SJCRH30 (cell line): ENCODE measurements at places on chromosomes 5 and 9.
A peak's percentile ranks its signal among the peaks of the same experiment; 100 is the strongest.

- no peaks in the 10 kb centered on the region for H3K4me1 ChIP-seq
- DNase-seq = no peak
- no peaks in the 10 kb centered on the region for H3K27me3 ChIP-seq
- no peak overlapping the region for H3K4me3 ChIP-seq
Measured at GRCh38 chr9:13485068-13485596, 205.6 kb upstream of the MPDZ start.

- H3K4me1 ChIP-seq = no peaks in the 10 kb centered on the region
- H3K27ac ChIP-seq = no peak overlapping the region
- no peaks in the 10 kb centered on the region for H3K36me3 ChIP-seq
- no peak overlapping the region for H3K4me3 ChIP-seq
Measured at GRCh38 chr5:82031220-82032119, 59.6 kb downstream of the ATG10 start.

DNA sequence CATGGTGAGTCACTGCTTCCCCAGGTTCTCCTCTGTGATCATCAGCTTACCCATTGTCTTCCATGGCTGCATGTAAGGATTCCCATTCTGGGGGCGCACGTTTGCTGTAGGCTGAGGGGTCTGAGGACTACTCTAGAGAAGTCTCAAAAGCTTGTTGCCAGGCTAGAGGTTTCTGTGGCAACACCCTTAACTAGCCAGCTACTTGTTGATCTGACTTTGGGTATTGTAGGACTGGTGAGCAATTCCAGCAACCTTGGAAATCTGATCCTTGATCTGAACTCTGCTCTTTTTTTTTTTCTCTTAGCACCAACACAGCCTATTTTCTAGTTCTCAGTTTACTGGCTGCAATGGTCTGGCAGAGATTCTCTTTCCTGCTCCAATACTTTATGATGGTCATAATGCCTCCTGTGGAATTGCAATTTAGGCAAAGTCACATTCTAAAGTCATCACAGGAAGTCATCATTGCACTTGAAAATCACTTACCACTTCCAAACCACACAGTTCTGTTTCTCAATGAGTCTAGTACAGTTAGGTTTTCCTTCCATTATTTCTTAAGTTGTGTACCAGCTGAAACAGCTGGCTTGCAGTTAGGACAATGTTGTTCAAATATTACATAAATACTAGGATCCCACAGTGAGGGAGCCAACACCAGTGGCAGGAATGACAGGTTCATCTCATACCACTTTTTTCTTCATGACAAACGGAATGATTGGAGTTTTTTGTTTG, 110.3 kb downstream of the SLC12A2 start:
- H3K27me3 ChIP-seq = no peaks in the 10 kb centered on the region
- H3K4me1 ChIP-seq = no peaks in the 10 kb centered on the region
- H3K27ac ChIP-seq = no peak overlapping the region
- no peak overlapping the region for H3K4me3 ChIP-seq

DNA sequence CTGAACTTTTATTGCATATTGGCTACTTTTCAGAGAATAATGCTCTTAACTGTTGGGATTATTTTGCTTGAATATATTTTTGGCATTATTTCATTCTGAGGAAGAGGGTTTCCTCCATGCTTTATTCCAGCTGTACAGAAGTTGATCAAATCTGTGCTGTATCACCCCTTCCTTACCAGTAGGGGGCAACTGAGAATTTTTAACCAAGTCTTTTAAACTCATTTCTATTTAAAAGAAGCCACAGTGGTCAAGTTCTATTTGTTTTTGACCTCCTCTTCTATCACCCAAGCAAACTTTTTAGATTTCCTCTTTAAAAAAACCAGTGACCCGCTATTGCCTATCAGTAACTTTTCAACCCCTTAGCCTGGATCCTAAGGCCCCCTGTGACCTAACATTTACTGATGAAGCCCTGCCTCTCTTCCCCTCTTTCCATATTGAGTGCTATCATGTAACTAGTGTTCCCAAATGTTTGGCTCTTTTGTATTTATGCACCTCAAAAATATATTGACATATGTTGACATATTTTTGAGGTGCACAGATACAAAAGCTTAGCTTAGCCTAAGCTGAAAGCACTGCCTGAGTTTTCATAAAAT, 80.6 kb downstream of the FBXO4 start:
- DNase-seq = peak; percentile 50
- H3K4me3 ChIP-seq = no peak overlapping the region
- no peak overlapping the region for H3K27ac ChIP-seq
- no peaks in the 10 kb centered on the region for H3K27me3 ChIP-seq
- H3K4me1 ChIP-seq = no peaks in the 10 kb centered on the region
- H3K36me3 ChIP-seq = no peaks in the 10 kb centered on the region

- H3K36me3 ChIP-seq = no peaks in the 10 kb centered on the region
- H3K27me3 ChIP-seq = no peaks in the 10 kb centered on the region
- H3K4me1 ChIP-seq = peaks cover 46% of the 10 kb centered on the region
- H3K27ac ChIP-seq = peak overlapping the region; percentile 11; the same call in 1 of the 2 replicates
Measured at GRCh38 chr5:74361406-74362358, 278.8 kb downstream of the ENC1 start.

- no peaks in the 10 kb centered on the region for H3K27me3 ChIP-seq
- H3K4me3 ChIP-seq = peak overlapping the region; percentile 80
- H3K27ac ChIP-seq = peak overlapping the region; percentile 95
- peak; percentile 82 for DNase-seq
- H3K36me3 ChIP-seq = peaks cover 11% of the 10 kb centered on the region
- no peaks in the 10 kb centered on the region; the same call in 1 of the 2 replicates for H3K4me1 ChIP-seq
Measured at GRCh38 chr5:66144834-66145390, 812 bp downstream of the SREK1 start.

DNA sequence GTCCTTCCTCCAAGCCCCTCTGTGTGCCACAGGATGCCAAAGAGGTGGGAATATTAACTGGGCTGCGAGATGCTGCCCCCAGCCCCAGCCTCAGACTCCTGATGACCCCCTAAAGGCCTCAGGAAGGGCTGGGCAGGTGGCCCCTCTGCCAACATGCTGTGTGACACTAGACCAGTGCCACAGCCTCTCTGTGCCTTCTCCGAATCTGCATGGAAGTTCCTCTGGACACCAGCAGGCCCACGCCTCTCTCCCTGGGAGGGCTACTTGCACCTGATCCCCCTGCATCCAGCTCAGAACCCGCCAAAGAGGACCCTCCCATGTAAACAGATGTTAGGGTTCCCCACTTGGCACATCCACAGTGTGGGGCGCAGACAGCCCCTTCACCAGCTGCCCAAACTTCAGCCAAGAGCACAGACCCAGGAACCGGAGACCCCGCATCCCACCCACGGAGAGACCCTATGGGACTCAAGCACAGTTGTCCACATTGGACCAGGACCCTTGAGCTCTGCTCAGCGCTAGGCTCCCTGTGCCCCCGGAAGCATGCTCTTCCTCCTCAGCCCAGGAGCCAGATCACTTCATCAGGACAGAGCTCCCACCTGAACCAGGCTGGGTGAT, 91.6 kb upstream of the LMX1B start:
- no peak overlapping the region for H3K27ac ChIP-seq
- DNase-seq = no peak
- no peak overlapping the region for H3K4me3 ChIP-seq
- H3K4me1 ChIP-seq = peaks cover 39% of the 10 kb centered on the region
- no peaks in the 10 kb centered on the region for H3K36me3 ChIP-seq

DNA sequence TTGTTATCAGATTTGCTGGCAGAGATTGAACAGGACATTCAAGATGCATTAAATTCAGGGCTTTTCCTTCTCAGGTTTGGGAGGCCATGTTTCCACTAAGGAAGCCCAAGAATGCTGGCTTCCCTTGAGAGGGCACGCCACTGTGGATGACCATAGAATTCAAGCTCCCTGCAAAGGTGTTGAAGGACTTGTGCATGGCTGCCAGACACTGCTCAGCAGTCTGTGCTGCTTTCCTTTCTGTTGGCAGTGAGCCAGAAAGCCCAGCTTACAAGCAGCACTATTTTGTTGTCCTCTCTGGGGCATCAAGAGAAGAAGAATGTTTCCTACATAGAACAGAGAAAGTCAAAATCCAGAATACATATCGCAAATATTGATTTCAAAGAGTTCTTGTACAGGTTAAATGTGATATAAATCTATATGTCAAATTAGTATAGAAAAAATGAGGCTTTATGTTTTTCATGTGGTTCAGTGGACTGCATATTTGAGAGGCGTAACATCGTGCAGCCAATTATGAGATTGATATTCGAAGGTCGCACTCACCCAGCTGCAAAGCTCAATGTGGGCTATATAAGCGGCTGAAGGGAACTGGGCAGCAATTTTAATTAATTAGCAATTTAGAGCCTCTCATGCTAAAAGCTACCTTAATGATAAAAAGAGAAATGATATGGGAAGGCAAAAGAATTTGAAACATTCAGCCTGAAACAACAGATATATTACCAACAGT, 103.1 kb upstream of the ISL1 start:
- no peak overlapping the region for H3K27ac ChIP-seq
- no peaks in the 10 kb centered on the region for H3K36me3 ChIP-seq
- H3K27me3 ChIP-seq = peaks cover 4% of the 10 kb centered on the region; the same call in 1 of the 2 replicates
- peak; percentile 22 for DNase-seq

DNA sequence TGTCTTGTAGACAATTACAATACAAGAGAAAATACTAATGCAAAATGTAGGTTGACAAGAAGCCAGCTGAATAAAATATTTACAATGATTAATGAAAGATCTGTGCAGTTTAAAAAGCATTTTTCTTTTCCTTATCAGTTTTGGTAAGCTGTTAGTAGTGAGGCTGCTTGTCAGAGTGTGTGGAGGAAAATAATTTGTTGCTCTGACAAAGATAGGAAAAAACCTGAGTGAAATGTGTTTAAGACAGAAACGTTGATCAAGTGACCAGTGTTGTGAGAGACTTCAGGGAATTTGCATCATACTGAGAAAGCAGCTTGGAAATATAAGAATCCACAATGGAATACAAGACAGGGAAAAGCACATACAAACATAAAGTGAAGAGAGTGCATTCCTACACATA, 360.3 kb upstream of the CDH18 start:
- no peak overlapping the region for H3K27ac ChIP-seq
- no peak overlapping the region for H3K4me3 ChIP-seq
- no peaks in the 10 kb centered on the region for H3K27me3 ChIP-seq
- no peaks in the 10 kb centered on the region for H3K36me3 ChIP-seq
- H3K4me1 ChIP-seq = no peaks in the 10 kb centered on the region
- no peak for DNase-seq

DNA sequence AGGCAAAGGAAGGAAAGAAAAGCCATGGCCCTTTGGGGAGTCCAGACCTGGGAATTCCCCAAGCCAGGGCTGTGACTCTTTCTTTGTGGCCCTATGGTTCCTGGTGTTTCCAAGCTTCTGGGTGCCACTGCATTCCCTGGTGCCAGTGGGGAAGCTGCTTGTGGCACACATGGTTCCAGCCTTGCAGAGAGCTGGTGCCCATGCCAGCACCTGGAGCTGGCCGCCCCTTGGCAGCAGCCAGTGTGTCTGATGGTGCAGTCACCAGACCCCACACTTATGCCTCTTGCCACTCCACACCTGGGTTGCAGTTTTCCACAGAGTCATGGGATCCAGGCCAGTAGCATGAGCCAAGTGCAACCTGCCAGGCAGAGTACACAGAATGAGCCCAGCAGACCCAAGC, 1495.3 kb upstream of the NUDT12 start:
- no peaks in the 10 kb centered on the region for H3K36me3 ChIP-seq
- H3K4me1 ChIP-seq = no peaks in the 10 kb centered on the region
- H3K4me3 ChIP-seq = no peak overlapping the region

- H3K4me1 ChIP-seq = peaks cover 8% of the 10 kb centered on the region
- H3K27me3 ChIP-seq = peaks cover 15% of the 10 kb centered on the region
- no peak overlapping the region for H3K4me3 ChIP-seq
Measured at GRCh38 chr9:137252555-137253506, 1.7 kb downstream of the STPG3 start.

DNA sequence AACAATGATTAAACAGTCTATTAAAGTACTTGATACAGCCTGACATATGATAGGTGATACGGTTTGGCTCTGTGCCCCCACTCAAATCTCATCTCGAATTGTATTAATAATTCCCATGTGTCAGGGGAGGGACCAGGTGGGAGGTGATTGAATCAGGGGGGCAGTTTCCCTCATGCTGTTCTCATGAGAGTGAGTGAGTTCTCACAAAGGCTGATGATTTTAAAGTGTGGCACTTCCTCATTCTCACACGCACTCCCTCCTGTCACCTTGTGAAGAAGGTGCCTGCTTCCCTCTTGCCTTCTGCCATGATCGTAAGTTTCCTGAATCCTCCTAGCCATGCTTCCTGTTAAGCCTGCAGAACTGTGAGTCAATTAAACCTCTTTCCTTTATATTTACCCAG, 40.1 kb upstream of the TARS1 start:
- H3K27ac ChIP-seq = no peak overlapping the region
- H3K36me3 ChIP-seq = no peaks in the 10 kb centered on the region
- no peaks in the 10 kb centered on the region; the same call in 1 of the 2 replicates for H3K27me3 ChIP-seq
- H3K4me1 ChIP-seq = no peaks in the 10 kb centered on the region
- no peak for DNase-seq
- no peak overlapping the region for H3K4me3 ChIP-seq

DNA sequence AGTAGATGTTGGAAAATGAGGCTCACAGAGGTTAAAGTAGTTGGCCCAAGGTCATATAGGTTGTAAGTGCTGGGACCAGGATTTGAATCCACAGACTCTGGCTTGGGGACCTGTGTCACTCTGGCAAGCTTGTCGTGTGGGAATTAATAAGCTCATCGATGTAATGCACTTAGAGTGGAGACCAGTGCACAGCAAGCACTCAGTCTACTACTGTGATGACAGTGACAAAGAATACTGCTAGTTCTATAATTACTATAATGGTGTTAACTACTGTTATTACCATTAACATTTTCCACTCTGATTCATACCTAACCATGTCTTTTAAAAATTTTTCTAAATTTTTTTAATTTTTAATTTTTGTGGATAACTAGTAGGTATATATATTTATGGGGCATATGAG, 12.8 kb downstream of the PAM start:
- H3K4me3 ChIP-seq = no peak overlapping the region
- peaks cover 2% of the 10 kb centered on the region; the same call in 1 of the 2 replicates for H3K36me3 ChIP-seq
- H3K27me3 ChIP-seq = no peaks in the 10 kb centered on the region
- no peaks in the 10 kb centered on the region for H3K4me1 ChIP-seq

GRCh38 chr9:77830618-77831285, 182.6 kb upstream of the GNA14 start:
- H3K36me3 ChIP-seq = no peaks in the 10 kb centered on the region
- H3K4me3 ChIP-seq = no peak overlapping the region
- DNase-seq = no peak
- H3K27ac ChIP-seq = no peak overlapping the region
- no peaks in the 10 kb centered on the region for H3K27me3 ChIP-seq
- peaks cover 21% of the 10 kb centered on the region for H3K4me1 ChIP-seq

DNA sequence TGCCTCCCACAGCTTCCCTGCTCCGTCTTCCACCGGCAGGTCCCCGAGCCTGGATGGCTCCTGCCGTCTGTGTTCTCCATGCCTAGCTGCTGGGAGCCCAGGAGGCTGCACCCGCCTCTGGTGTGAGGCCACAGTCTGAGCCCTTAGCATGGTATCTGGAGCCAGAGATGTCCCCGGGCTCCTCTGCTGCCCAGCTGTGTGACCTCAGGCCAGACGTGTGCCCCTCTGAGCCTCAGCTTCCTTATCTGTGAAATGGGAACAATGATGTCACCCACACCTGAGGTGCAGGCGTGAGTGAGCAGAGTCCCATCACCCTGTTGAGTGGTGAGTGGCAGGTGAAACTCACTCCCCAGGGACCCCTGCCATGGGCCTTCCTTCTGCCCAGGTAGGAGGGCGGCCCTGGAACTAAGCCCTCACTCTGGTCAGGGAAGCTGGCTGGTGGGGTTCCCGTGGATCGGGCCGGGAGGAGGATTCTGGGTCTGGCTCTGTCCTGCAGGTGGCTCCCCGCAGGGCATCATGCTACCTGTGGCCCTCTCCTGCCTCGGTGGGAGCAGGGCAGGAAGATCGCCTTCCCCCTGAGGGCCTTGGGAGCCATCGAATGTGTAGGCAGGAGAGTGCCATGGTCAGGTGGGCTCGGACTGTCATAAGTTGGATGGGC, 239.0 kb downstream of the PBX3 start:
- H3K27ac ChIP-seq = no peak overlapping the region
- peaks cover 12% of the 10 kb centered on the region; the same call in 1 of the 2 replicates for H3K4me1 ChIP-seq
- no peaks in the 10 kb centered on the region for H3K36me3 ChIP-seq
- DNase-seq = no peak
- no peaks in the 10 kb centered on the region for H3K27me3 ChIP-seq
